ENCODE measurements at places on chromosomes 1 and 21. TPM values are rescaled to one million over a fixed set of nuclear protein-coding genes. Genes with fewer than 3 reads are reported as not detected.

SRP9 gene
- total RNA-seq: 159 TPM

DNA sequence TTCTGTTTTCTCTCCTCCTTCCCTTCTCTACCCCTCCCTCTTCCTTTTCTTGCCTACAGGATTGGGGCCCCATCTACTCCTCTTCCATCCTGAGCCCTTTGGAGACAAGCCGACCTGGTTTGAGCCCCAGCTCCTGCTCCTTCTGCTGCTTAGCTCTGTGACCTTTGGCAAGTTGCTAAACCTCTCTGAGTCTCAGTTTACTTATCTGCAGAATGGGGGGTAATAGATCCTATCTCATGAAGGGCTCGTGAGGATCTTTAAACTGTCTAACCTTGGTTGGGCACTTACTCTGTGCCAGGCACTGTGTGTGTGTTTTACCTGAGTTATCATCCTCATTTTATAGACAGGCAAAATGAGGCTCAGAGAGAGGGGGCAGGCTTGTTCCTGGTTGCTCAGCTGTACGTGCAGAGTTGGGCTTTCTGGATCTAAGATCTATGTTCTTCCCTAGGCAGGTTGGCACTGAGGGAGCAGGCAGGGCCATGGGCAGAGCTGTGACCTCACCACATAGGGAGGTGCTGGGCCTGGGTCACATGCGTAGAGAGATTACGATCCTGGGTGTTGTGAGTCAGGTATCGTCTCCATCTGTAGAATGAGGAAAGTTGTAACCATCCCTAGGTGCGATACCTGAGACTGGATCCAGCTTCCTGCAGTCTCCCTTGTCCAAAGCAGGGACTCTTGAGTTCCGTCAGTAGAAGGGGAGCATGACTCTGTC, 58.5 kb downstream of the FOXO6 start:
- H3K4me3 ChIP-seq: no peak overlapping the region
- H3K36me3 ChIP-seq: no peaks in the 10 kb centered on the region
- no peak overlapping the region for H3K27ac ChIP-seq
- DNase-seq: no peak
- H3K27me3 ChIP-seq: no peaks in the 10 kb centered on the region
- no peaks in the 10 kb centered on the region for H3K4me1 ChIP-seq

MAN1C1 gene
- 17.7 TPM for total RNA-seq

DNA sequence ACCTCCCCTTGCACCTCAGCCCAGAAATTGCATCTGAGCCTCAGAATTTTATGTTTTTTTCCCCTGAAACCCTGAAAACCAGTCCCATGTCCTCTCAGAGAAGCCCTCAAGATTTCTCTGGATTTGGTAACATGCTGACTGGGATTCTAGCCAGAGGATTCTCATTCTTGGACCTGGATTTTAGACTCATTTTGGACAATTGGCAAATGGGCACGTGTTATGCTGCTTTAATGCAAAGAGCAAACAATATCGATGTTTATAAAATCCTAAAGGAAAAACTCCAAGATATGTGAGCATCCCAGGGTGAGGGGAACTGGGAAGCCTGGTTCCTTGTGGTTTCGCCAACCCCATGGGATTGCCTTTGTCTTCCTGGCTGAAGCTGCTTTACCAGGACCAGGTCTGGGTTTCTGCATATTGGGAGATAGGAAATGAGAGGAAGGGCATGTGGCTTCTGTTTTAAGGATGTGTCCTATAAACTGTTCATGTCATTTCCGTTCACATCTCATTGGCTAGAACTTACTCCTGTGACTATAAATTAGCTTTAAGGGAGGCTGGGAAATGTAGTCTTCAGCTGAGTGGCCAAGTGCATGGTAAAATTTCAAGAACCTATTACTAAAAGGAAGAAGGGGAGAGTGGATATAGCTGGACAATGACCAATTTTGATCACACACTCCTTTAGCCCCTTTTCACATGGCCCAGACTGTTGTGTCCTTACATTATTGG, 27.2 kb upstream of the BCL10 start:
- H3K4me1 ChIP-seq: no peaks in the 10 kb centered on the region
- H3K4me3 ChIP-seq: no peak overlapping the region
- no peaks in the 10 kb centered on the region for H3K36me3 ChIP-seq
- no peak for DNase-seq
- no peaks in the 10 kb centered on the region for H3K27me3 ChIP-seq
- H3K27ac ChIP-seq: no peak overlapping the region

KCNE2 gene
- total RNA-seq: not detected

DNA sequence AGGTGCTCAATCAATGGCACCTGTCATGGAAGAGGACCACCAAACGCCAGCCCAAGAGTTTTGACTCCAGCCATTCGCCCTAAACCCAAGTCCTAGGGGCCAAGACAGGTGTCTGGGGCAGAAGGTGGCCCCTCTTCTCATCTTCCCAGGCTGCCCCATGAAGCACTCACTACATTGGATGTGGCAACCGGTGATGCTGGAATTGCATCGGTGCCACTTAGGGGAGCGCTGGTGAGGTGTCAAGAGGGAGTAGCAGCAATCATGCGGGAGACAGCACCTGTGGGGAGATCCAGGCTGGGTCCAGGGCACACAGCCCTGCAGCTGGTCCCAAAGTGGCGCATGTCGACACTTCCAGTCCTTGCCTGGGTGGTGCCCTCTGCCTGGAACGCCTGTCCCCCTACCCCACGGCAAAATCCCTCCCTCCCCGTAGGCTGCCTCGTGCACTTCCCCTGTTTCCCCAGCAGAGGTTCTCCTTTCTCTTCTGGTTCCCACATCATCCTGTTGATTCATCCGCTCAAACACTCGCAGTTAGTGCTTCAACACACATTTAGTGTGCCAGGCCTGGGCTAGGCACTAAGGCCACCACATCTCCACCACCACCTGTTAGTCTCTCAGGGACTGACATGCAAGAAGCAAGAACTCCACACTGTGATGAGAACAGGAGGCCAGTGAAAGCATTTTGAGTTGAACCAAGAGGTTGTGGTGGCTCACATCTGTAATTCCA, 18.5 kb downstream of the PLA2G2D start:
- no peaks in the 10 kb centered on the region for H3K27me3 ChIP-seq
- H3K27ac ChIP-seq: no peak overlapping the region
- no peak overlapping the region for H3K4me3 ChIP-seq
- no peaks in the 10 kb centered on the region for H3K4me1 ChIP-seq
- DNase-seq: peak; percentile 63

GRCh38 chr1:59061876-59062275, 235.0 kb upstream of the FGGY start:
- peak; percentile 97 for DNase-seq
- peak overlapping the region; percentile 36 for H3K4me3 ChIP-seq
- H3K27me3 ChIP-seq: no peaks in the 10 kb centered on the region
- H3K27ac ChIP-seq: peak overlapping the region; percentile 78

GNL2 gene
- 56.0 TPM for total RNA-seq

GRCh38 chr1:51605961-51606723, 10.8 kb upstream of the OSBPL9 start:
- H3K27me3 ChIP-seq: no peaks in the 10 kb centered on the region
- no peak overlapping the region for H3K27ac ChIP-seq
- no peak overlapping the region for H3K4me3 ChIP-seq
- H3K36me3 ChIP-seq: no peaks in the 10 kb centered on the region

- no peak within 1 kb of the TSS for H3K4me3 ChIP-seq
- H3K36me3 ChIP-seq: no peaks in the 10 kb centered on the region
- H3K4me1 ChIP-seq: no peaks in the 10 kb centered on the region
- H3K27ac ChIP-seq: no peak within 1 kb of the TSS
- H3K27me3 ChIP-seq: peaks cover 3% of the 10 kb centered on the region
Observed at GRCh38 chr1:1073743-1074587, at the start of gene RNF223. RNF223 (minus strand) TSS chr1:1074306; CDS start chr1:1072566, 1,740 bp downstream.

GRCh38 chr1:241962153-241962552, 4.6 kb downstream of the BECN2 start:
- no peak overlapping the region for H3K27ac ChIP-seq
- H3K27me3 ChIP-seq: no peaks in the 10 kb centered on the region
- no peak overlapping the region for H3K4me3 ChIP-seq
- DNase-seq: no peak
- H3K36me3 ChIP-seq: no peaks in the 10 kb centered on the region

GRCh38 chr1:2446394-2446793, 29.7 kb upstream of the PLCH2 start:
- no peak overlapping the region for H3K27ac ChIP-seq
- H3K36me3 ChIP-seq: no peaks in the 10 kb centered on the region
- no peak overlapping the region for H3K4me3 ChIP-seq
- H3K4me1 ChIP-seq: peaks cover 2% of the 10 kb centered on the region
- H3K27me3 ChIP-seq: peaks cover 24% of the 10 kb centered on the region

DNA sequence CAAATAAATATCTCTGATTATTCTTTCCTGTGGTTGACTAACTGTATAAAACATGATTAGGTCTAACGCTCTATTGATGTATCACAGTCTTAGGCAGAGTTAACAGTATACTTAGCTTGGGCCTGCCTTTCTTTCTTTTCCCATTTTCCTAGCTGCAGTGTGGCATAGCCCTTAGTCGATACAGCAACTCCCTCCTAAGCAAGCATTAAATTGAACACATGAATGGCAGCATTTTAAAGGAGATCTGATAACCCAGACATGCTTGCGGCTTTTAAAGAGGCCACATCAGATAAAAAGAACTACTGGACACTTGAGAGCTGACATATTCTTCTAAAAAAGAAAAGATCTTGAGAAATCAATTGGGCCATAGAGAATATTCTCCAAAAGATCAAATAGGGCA, 312.0 kb upstream of the TMPRSS15 start:
- H3K27me3 ChIP-seq: no peaks in the 10 kb centered on the region
- no peak for DNase-seq
- H3K36me3 ChIP-seq: no peaks in the 10 kb centered on the region
- H3K4me1 ChIP-seq: no peaks in the 10 kb centered on the region
- no peak overlapping the region for H3K27ac ChIP-seq

NCMAP gene
- not detected for total RNA-seq

GRCh38 chr1:95583661-95584210, 349.7 kb downstream of the RWDD3 start:
- H3K4me3 ChIP-seq: no peak overlapping the region
- no peaks in the 10 kb centered on the region for H3K27me3 ChIP-seq
- no peak for DNase-seq
- no peak overlapping the region for H3K27ac ChIP-seq
- no peaks in the 10 kb centered on the region for H3K4me1 ChIP-seq

- no peak overlapping the region for H3K27ac ChIP-seq
- no peaks in the 10 kb centered on the region for H3K36me3 ChIP-seq
- no peak for DNase-seq
- H3K27me3 ChIP-seq: no peaks in the 10 kb centered on the region
Observed at GRCh38 chr1:86365896-86366295, 30.2 kb downstream of the ODF2L start.

DNA sequence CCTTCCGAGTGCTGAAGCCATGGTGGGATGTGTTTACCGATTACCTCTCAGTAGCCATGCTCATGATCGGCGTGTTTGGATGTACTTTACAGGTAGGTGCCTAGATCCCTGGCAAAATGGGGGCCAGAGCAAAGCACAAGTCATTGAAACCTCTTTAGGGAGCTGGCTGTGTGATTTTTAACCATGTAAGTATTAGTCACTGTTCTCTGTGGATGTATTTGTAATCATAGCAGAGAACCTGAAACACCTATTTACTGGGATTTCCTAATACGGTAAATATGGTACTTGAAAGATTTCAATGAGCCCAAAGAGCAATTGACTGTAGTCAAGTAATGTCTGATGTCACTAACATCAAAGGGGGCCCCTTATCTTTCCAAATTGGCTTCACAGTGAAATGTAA, 53.6 kb downstream of the LRRC8C start:
- H3K4me1 ChIP-seq: no peaks in the 10 kb centered on the region
- no peak overlapping the region for H3K27ac ChIP-seq
- no peak overlapping the region for H3K4me3 ChIP-seq
- no peak for DNase-seq

- peak; percentile 49 for DNase-seq
- H3K27me3 ChIP-seq: no peaks in the 10 kb centered on the region
- H3K4me3 ChIP-seq: no peak overlapping the region
- H3K36me3 ChIP-seq: no peaks in the 10 kb centered on the region
- no peaks in the 10 kb centered on the region for H3K4me1 ChIP-seq
Observed at GRCh38 chr1:224700918-224701531, 84.9 kb downstream of the CNIH3 start.

- H3K27me3 ChIP-seq: peaks cover 8% of the 10 kb centered on the region
- no peak overlapping the region for H3K27ac ChIP-seq
- peak; percentile 59 for DNase-seq
- no peaks in the 10 kb centered on the region for H3K4me1 ChIP-seq
Observed at GRCh38 chr21:31866077-31866511, 6.7 kb upstream of the HUNK start.

GRCh38 chr1:201456499-201457309, 12.3 kb downstream of the PHLDA3 start:
- H3K4me1 ChIP-seq: peaks cover 34% of the 10 kb centered on the region
- no peaks in the 10 kb centered on the region for H3K36me3 ChIP-seq
- peak overlapping the region; percentile 84 for H3K27ac ChIP-seq
- no peak overlapping the region for H3K4me3 ChIP-seq
- no peaks in the 10 kb centered on the region for H3K27me3 ChIP-seq

ZNF593OS gene
- not detected for total RNA-seq

- H3K36me3 ChIP-seq: no peaks in the 10 kb centered on the region
- H3K4me3 ChIP-seq: no peak overlapping the region
- peaks cover 8% of the 10 kb centered on the region for H3K27me3 ChIP-seq
- no peak for DNase-seq
Observed at GRCh38 chr21:42614811-42615351, 38.5 kb upstream of the PDE9A start.

DNA sequence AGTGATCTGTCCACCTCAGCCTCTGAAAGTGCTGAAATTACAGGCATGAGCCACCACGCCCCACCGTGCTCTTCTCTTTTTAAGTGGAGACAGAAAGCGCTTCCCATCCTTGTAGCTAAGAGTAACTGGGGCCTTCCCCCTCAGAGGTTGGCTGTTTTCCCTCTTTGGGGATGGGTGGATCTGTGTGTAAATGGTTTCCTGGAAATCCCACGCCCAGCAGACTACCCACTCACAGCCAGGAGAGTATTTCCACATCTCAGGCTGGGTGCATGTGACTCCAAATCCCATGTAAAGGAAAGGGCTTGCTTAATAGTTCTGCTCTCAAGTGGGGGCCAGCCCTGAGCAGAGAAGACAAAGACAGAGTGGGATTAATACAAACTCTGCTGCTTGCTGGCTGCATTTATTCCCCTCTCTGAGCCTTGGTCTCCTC, 19.6 kb upstream of the TCEA3 start:
- H3K27ac ChIP-seq: no peak overlapping the region
- peaks cover 5% of the 10 kb centered on the region for H3K36me3 ChIP-seq
- no peaks in the 10 kb centered on the region for H3K4me1 ChIP-seq
- H3K4me3 ChIP-seq: no peak overlapping the region
- H3K27me3 ChIP-seq: no peaks in the 10 kb centered on the region

- H3K36me3 ChIP-seq: no peaks in the 10 kb centered on the region
- no peak overlapping the region for H3K4me3 ChIP-seq
- DNase-seq: no peak
- no peaks in the 10 kb centered on the region for H3K4me1 ChIP-seq
- no peak overlapping the region for H3K27ac ChIP-seq
Observed at GRCh38 chr1:29826646-29827045, 590.3 kb downstream of the PTPRU start.

GRCh38 chr1:102566182-102566581, 542.1 kb downstream of the COL11A1 start:
- no peaks in the 10 kb centered on the region for H3K27me3 ChIP-seq
- no peak overlapping the region for H3K27ac ChIP-seq
- no peaks in the 10 kb centered on the region for H3K4me1 ChIP-seq
- H3K4me3 ChIP-seq: no peak overlapping the region
- no peak for DNase-seq

- no peaks in the 10 kb centered on the region for H3K36me3 ChIP-seq
- no peak for DNase-seq
- no peaks in the 10 kb centered on the region for H3K4me1 ChIP-seq
- no peak overlapping the region for H3K4me3 ChIP-seq
- no peak overlapping the region for H3K27ac ChIP-seq
Observed at GRCh38 chr1:169906938-169907337, 13.2 kb upstream of the SCYL3 start.

Measured in fibroblast of lung (primary cell).